Stimulated activated naive CD4-positive, alpha-beta T cell (primary cell): ENCODE measurements at places on chromosomes 6 and 20.

GRCh38 chr6:31049518-31049917, 39.2 kb downstream of the MUC22 start:
- no peak for DNase-seq

GRCh38 chr6:116779573-116780164, 14.2 kb upstream of the FAM162B start:
- no peak for DNase-seq

GRCh38 chr6:50966532-50966931, 147.9 kb downstream of the TFAP2B start:
- no peak for DNase-seq

GRCh38 chr6:62324834-62325233, 38.8 kb upstream of the KHDRBS2 start:
- no peak for DNase-seq

GRCh38 chr20:47334022-47334551, 22.4 kb downstream of the ZMYND8 start:
- DNase-seq, result no peak

- DNase-seq, result no peak
Observed at GRCh38 chr20:52833901-52834300, 138.3 kb upstream of the TSHZ2 start.

GRCh38 chr20:10646886-10647420, 26.8 kb downstream of the JAG1 start:
- no peak for DNase-seq

GRCh38 chr6:93468291-93468690, 48.9 kb upstream of the EPHA7 start:
- DNase-seq, result no peak

GRCh38 chr6:50819904-50820868, 1.5 kb downstream of the TFAP2B start:
- DNase-seq, result no peak

- no peak for DNase-seq
Observed at GRCh38 chr6:78629154-78629721, 238.1 kb upstream of the IRAK1BP1 start.

- DNase-seq, result no peak
Observed at GRCh38 chr6:144321839-144322591, 36.9 kb downstream of the UTRN start.

DNA sequence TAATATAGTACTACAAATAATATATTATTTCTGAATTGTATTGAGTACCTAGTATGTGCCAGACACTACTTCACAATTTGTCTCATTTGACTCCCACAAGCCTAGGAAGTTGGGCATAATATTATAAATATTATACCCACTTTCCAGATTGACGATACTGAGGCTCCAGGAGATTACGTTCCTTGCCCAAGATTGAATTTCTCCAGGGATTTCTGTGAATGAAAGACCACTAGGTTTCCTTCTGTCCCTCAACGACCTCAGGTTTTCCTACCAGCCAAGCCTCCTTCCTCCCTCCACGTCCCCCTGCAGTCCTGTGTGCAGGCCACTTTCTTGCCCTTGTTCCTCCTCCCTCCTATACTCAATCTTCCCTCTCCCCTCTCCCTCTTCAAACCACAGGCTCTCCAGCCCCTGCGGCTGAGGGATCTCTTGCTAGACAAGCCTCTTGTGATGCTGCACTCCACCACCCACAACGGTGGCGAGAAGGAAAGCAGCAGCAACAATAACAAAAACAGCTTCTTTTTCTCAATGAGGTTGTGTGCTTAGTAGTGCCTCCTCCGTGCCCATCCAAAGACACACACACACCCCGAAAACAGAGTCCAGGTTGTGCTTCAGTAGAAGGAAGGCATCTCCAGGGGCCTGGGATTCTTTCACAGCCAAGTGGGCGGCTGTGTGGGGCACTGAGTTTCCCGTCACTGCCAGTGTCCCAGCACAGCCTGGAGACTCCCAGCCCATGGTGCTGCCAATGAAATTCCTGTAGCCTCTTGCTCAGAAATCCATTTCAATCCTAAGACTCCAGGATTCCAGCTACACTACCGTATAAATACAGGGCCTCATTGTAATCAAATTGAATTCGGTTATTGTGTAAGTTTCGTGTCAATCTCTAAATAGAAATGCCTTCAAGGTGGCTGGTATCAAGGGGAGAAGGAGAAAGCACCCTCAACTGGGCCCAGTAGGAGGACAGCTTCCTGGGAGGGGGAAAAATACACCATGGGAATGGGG, 94.4 kb downstream of the NCR2 start:
- no peak for DNase-seq

GRCh38 chr20:6768228-6769140, 998 bp downstream of the BMP2 start:
- DNase-seq, result no peak

GRCh38 chr20:48489656-48490055, 338.1 kb downstream of the PREX1 start:
- DNase-seq, result no peak

DNA sequence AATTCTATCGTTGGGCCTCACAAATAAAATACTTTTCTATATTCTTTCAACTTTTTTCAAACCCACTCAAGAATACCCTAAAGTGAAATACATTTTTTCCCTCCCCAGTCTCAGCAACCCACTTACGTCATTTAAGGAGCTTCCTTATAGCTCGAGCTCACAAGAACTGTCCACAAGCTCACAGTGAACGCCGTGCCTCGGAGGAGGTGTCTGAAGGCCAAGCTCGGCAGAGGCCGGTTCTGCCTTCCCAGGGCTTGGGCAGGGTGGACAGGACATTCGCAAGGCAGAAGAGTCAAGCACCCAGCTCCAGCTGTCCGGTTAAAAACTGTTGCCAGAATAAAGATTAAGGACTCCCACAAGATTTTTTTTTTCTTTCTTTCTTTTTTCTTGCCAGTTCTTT, 802.3 kb downstream of the QKI start:
- no peak for DNase-seq

- DNase-seq, result no peak
Observed at GRCh38 chr6:108651340-108652227, 90.9 kb downstream of the FOXO3 start.

DNA sequence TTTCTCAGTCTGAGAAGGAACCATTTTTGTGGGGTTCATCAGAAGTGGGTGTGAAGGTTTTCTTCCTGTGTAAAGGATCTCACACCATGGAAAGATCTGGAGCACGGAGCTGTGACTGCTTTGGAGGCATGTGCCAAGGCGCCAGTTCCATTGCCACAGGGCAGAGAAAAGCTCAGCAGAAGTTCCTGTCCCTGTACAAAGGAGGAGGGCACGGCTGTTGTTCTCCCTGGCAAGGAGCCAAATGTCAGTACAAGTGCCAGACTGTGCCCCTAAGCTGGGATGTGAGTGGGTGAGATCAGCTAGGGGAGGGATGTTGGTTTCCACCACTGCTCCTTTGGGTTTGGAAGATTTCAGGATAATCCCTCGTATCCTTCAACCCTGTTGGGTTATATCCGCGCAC, 117.3 kb downstream of the CRYBG1 start:
- DNase-seq, result no peak

DNA sequence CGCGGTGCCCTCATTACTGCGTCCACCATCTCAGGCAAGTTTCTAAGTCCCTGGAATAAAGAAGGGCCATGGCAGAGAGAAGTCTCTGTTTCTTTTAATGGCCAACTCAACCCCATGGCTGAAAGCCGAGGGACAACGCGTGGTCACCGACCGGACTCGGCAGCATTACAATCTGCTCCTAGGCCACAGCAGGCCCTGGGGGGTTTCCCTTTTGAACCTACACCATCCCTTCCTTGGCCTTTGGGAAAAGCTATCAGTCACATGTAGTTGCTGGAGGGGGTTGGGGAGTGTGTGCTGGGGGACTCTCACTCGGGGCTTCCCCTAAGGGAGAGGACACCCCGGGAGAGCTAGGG, 11.1 kb upstream of the FAM83C start:
- no peak for DNase-seq

DNA sequence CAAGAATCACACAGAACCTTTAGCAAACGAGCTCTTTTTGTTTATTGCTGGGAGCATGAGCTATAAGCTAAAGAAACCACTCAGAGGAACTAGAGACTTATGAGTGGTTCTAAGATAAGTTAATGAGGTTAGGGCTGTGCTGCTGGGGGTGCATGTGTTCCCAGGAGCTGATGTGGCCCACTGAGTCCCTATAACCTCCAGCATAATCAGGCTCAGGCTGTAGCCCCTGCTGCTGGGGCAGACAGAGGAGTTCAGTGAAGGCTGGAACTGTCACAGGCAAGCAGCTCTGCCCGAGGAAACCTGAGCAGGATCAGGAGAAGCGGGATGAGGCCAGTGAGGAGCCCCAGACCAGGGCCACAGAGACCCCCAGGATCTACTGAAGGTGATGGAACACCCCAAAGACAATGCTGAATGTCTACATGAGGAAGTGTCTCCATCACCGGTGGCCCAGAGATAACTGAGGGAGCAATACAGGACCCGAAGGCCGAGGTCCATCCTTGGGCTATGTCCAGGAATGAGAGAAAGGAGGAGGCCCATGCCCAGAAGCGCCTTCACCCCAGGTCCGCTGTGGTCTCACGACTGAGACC, 17.3 kb downstream of the TUBB2B start:
- DNase-seq, result no peak

DNA sequence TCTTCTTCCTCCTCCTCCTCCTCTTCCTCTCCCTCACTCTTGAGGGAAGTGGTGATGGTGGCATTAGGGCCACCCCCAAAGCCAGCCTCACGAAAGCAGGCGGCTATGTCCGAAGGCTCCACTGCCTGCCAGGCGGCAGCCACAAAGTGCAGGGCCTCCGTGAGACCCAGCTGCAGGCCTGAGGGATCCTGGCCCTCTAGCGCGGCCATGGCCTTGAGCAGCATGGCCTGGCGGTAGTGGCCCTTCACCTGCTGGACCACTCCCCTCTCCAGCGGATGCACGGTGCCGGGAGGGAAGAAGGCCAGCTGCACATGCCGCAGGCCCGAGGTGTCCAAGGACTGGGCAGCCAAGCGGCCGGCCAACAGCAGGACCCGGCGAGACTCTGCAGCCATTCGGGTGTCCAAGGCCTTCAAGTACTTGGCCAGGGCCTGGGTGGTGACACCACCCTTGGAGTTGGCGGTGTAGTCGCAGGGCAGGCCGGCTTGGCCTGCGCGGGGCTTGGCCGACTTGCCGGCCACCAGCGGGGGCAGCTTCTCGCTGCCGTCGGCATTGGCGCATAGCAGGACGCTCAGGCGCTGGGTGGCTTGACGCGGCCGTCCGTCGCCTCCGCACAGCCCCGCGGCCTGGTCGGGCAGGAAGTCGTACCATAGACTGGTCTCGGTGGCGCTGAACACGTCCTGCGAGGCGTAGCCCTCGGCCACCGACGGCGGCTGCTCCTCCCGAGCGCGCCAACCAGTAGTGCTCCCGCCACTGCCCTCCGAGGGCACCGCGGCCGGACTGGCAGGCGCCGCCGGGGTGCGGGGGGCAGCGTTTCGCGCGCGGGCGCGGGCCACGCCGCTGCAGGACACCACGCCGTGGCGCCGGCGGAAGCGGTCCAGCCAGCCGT, 1.1 kb downstream of the CENPB start:
- DNase-seq, result no peak

DNA sequence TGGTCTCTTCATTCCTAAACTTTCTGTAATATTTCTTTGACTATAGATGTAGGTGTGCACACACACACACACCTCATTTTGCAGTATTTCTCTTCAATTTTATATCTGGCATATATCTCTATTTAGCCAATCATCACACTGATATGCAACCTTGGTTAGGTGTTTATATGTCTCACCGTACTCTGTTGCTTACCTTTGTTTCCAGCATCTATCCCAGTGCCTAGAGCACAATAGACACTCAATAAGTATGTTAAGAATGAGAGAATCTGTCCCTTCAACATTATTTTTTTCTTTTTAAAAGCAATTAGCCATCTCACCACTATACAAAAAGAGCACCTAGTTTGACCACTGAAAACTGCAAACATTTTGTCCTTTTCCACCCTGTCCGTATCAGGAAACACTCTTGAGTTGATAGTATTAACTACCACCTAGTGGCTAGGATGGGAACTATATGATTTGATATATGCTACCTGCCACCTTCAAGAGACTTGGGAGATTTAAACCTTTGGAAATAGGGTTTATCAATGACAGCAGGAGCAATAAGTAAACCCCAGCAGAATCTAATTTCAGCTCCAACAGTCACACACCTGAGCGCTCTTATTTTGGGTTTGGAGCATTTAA, 48.7 kb upstream of the RSPO3 start:
- DNase-seq, result no peak

DNA sequence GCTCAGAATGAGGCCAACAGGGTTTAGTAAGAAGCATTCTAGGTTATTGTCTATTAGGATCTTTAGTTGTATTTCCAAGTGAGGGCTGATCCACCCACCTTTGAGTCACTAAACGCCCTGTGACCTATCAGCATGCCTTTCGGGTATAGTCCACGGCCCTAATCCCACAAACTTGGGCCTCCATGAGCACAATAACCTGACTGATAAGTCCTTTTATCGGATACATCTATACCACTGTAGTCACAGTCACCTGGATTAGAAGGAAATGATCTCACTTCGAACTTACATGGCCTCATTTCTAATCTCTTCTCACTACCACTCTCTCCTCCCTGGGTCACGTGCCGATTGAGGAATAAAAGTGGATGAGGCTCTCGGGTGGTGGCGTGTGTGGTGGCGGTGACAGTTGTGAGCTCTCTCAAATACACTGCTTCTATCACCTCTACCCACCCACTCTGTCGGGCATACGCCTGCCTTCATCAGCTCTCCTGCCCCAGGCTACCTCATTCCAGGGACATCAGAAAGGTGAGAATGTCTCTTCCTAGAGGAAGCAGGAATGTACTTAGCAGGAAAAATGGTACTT, 65.2 kb downstream of the TRAM2 start:
- DNase-seq, result no peak

GRCh38 chr6:81553216-81553615, 199.3 kb downstream of the TENT5A start:
- no peak for DNase-seq

DNA sequence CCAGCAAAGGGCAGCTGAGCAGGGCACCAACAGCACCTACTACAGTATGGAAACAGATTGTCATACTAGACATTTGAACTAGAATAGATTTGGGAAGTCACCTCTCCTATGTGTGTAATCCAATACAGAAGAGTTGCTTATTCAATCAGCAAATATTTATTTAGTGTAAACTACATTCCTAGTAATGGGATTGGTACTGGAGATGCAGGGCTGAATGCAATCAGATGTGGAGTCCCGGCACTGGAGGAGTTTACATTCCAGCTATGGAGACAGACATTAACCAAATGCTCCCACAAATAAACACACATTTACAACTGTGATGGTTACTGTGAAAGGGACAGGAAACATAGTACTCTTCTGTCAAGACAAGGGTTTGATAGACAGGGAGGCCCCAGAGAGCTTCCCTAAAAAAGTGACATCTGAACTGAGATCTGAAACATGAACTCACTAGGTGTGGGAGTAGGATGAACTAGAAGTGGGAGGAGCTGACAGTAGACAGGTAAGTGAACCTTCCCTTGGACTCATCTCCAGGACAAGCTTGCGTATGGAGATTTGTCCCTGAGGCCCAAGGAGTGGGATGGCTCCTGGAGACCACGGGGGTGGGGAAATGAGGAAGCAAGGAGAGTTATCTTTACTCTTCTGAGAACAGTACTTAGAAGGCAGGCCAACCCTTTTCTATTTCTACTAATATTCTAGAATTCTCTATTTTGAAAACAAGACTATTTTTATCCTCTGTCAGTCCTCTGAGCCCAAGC, 420.5 kb downstream of the MAFB start:
- DNase-seq, result no peak
